ENCODE measurements at places on chromosomes 6 and 20. TPM values are rescaled to one million over a fixed set of nuclear protein-coding genes. Genes with fewer than 3 reads are reported as not detected.

DNA sequence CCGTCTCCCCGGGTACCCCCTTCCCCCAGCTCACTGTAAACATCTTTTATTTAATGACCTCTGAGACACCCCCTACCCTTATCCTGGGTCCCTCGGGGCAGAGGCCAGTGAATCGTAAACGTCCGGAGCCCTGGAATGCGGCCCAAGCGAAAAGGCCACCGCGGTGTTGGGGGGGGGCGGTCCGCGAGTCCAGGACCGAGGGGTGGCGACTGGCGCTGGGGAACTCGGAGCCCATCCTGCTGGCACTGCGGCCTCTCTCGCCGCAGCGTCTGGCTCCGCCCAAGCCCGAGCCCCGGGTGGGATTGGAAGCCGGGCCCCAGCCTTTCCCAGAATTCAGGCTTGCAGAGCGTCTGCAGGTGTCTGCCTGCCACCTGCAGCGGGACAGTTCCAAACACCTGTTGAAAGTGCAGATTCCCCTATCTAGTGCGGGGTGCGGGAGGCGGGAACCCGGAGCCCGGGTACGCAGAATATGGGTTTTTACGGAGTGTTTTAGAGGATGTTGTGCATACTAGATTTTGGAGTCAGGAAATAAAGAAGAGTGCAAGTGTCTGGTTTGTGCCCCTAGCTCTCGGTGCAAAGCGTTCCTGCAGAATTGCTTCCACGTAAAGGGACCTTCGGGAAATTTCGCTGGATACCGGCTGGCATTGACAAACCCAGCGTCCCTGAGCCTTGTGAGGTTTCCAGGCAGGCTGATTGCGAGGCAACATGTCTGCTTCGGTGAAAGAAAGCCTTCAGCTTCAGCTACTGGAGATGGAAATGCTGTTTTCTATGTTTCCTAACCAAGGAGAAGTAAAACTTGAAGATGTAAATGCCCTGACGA lies 800 bp downstream of the RWDD2A start:
- DNase-seq, result no peak

GRCh38 chr6:170062209-170062914 lies 228.5 kb downstream of the DLL1 start:
- DNase-seq, result no peak

- DNase-seq, result no peak
Observed at GRCh38 chr6:158910484-158911440, 89.2 kb downstream of the RSPH3 start.

DNA sequence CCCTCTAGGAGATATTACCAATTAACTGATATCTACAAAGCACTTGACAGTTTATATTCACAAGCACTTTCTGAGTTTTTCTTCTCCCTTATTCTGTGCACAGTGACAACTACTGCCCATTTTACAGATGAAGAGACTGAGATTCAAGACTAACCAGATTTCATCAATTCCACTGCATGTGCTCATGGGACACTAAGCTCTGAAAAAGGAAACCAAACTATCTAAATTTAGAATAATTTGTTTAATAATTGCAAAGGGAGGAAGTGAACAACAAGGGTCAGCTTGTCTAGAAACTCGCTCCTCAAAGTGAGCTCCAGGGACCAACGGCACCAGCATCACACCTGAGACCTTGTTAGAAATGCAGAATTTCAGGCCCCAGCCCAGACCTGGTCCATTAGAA lies 50.8 kb upstream of the MYLIP start:
- no peak for DNase-seq

GRCh38 chr6:113642714-113643406 lies 214.3 kb upstream of the MARCKS start:
- DNase-seq, result no peak

- no peak for DNase-seq
Observed at GRCh38 chr6:167968091-167968490, 29.4 kb upstream of the KIF25 start.

GRCh38 chr6:166721576-166721975 lies 94.5 kb upstream of the RPS6KA2 start:
- no peak for DNase-seq

- DNase-seq, result no peak
Observed at GRCh38 chr6:80939898-80940297, 812.6 kb downstream of the TENT5A start.

- DNase-seq, result no peak
Observed at GRCh38 chr6:148550569-148550968, 196.3 kb upstream of the UST start.

GRCh38 chr6:52562911-52563310 lies 13.9 kb downstream of the TRAM2 start:
- DNase-seq, result no peak

GRCh38 chr6:150452428-150453243 lies 83.8 kb downstream of the IYD start:
- peak; percentile 15 for DNase-seq

GRCh38 chr20:23200413-23200812 lies 114.3 kb upstream of the CD93 start:
- no peak for DNase-seq

- peak; percentile 33 for DNase-seq
Observed at GRCh38 chr6:25050356-25050755, 114.6 kb upstream of the RIPOR2 start.

DNA sequence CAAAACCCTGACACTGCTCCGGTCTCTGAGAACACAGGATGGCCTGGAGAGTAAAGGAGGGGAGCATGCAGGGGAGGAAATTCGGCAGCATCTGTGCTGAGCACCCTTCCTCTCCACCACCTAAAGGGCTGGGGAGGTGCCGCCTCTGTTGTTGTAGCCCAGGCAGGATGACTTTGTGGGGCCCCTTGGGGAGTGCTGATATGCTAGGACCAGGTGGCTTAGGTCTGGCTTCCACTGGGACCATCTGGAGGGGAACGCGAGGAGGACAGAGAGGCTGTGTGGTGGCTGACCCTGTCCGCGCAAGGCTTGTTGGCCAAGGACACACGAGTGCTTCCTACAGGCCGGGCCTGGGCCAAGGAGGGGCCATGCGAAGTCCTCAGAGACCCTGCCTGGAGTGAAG lies 9.9 kb upstream of the RPS6KA2 start:
- no peak for DNase-seq

GRCh38 chr20:24739746-24740145 lies 209.3 kb upstream of the CST7 start:
- DNase-seq, result no peak

GRCh38 chr20:11844691-11845090 lies 73.0 kb upstream of the BTBD3 start:
- DNase-seq, result no peak

- DNase-seq, result no peak
Observed at GRCh38 chr20:21190869-21191268, 65.0 kb downstream of the KIZ start.

DNA sequence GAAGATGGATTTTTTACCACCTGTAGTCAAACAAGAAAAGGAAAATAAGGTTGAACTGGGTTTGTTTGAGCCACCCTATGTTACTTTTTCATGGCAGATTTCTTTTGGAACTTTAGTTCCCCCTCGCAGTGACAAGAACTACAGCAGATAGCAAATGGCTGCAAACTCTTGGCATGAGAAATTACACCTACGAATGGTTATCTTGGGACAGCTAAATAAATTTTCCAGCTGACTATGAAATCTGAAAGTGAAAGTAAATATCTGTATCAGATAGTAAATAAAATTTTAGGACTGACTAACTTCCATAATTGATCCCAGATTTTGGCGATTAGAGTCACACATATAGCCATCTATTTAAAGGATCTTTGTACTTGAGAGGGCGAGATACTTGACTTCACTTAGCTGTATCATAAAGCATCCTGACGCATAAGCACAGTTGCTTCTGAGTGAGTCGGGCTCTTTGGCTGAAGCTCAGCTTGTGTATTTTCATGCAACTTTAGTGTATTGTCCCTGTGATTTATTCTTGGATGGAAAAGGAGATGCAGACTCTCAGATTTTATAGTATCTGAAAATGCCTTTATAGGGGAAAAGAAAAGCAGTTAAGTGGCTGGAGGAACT lies 125.3 kb upstream of the B3GAT2 start:
- DNase-seq, result no peak

- DNase-seq, result no peak
Observed at GRCh38 chr6:15504040-15504495, 158.8 kb downstream of the DTNBP1 start.

- DNase-seq, result no peak
Observed at GRCh38 chr20:40427026-40427425, 262.0 kb downstream of the MAFB start.

GRCh38 chr20:37382482-37383120 lies 36.7 kb downstream of the SRC start:
- no peak for DNase-seq

DNA sequence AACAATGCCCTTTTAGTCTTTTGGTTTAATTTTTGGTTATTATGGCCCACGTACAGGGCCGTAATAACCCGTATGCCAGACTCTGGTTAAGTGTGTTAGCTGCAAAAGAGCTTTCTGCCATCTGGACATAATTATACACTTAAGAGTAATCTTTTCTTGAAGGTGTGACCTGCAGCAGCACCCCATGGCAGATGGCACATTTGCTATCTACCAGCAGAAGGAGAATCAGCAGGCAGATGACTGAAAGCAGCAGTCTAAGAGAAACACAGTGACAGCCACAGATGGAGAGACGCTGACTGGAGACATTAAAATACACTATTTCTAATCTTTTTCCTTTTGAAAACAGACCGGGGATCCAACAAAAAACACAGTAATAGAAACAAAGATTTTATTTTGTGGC lies 18.7 kb downstream of the ASF1A start:
- DNase-seq, result no peak

DNA sequence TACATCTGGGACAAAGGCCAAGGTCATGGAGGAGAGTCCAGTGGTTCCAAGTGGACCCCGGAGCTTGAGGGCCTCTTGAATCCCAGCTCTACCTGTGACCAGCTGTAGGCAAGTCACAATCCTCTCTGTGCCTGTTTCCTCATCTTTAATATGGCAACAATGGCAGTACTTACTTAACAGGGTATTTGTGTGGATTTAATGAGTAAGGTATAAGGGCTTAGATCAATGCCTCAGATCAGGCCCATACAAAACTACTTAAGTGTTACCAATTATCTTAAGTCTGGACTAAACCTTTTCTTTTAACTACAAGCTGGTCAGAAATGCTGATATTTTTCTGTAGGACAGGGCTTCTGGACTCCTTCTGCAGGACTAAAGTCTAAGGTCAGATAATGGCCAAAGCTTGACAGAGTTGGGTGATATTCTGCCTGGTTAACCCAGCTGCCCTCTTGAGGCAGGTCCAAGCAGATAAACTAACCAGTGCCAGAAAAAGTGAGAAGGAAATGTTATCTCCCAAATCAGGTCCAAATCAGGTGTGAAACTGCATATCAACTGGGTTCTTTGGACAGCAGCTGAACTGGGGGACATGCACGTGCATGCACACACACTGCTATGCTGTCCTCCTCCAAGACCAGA lies 2.2 kb downstream of the SULF2 start:
- DNase-seq, result no peak

DNA sequence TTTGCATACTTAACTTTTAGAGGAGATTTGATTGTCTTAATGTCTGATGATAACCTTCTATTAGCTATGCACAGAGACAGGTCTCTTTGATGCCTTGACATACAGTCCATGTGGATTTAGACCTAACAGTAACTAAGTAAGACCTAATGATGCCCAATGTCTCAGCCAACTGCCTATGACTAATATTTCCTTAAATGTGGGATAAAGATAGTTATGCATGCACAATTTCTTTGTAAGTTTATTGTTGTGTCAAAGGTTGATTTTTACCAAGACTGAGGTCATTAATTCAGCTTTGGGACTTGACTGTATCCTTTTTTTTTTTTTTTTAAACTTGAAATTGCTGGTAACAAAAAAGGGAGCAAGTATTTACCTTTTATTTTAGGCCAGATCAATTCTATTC lies 450.0 kb downstream of the HAO1 start:
- DNase-seq, result peak; percentile 19

DNA sequence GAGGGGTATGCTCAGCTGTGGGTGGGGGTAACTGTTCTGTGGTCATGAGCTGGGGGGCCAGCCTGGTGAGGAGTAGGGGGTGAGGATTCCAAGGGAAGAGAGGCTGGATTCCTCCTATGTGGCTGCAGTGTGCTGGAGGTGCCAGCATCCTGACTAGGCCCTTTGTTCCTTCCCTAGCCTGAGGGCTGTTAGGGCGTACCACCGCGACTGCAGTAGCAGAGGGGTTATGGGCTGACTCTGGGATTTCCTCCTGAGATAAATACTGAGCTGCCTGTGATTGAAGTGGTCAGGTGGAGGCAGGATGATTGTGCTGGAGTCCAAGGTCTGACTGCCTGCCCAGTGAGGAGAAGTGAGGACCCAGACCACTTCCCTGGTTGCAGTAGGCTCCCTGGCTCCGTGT lies 205.3 kb downstream of the ADGRG6 start:
- no peak for DNase-seq

- no peak for DNase-seq
Observed at GRCh38 chr6:98769546-98769945, 64.8 kb upstream of the POU3F2 start.

GRCh38 chr6:137798846-137799245 lies 68.2 kb upstream of the TNFAIP3 start:
- no peak for DNase-seq

DNA sequence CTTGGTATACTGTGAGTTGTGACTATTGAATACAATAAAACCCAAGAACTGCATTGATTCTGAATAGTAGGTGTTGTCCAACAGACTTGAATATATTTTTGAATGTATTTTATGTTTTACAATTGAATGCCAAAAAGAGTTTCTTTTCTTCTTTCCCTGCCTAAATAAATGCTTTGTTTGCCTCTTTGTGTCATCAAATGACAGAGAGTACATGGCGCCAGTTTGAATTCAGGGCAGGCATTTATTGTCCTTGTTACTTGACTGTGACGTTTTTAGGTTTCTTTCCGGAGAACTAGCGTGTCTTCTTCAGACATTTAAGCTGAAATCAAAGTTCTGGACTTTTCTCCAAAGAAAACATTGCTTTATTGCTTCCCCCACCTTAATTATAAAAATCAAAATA lies 16.6 kb downstream of the KIF3B start:
- no peak for DNase-seq

GRCh38 chr20:1381753-1382591 lies 10.9 kb downstream of the FKBP1A start:
- DNase-seq, result no peak

DNA sequence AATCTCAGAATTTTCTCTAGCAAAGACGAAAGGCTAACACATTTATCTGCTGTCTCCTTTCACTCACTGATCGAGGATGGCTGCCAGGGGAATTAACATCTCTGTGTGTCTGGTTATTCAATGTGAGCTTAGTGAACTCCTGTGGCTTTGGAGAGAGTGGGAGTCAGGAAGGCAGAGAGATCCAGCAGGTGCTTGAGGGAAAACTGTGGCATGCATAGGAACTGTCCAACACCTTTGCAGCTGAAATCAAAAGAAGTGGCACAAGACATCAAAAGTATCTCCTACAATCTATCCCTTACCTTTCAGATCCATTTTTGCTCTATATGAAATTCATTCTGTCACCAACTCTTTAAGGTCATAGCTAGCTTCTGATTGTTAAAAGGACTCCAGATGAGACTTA lies 11.8 kb upstream of the FAM184A start:
- no peak for DNase-seq

- DNase-seq, result no peak
Observed at GRCh38 chr6:66558189-66558588, 851.2 kb upstream of the EYS start.

CEP250 gene
- total RNA-seq, result 28.0 TPM

CST4 gene
- not detected for total RNA-seq

MUC22 gene
- not detected for total RNA-seq

RAB5IF gene
- total RNA-seq, result 137 TPM

NRN1 gene
- total RNA-seq, result 1.7 TPM

ANKRD66 gene
- total RNA-seq, result not detected

ARMH2 gene
- not detected for total RNA-seq

KPNA5 gene
- 12.2 TPM for total RNA-seq

QRSL1 gene
- total RNA-seq, result 10.0 TPM

DAAM2 gene
- 0.04 TPM for total RNA-seq

TNNC2 gene
- total RNA-seq, result not detected

CAGE1 gene
- total RNA-seq, result 0.04 TPM

GGTLC1 gene
- total RNA-seq, result not detected

HLA-DRA gene
- total RNA-seq, result not detected

PRPH2 gene
- total RNA-seq, result 0.21 TPM

Measured in pulmonary artery endothelial cell (primary cell).